Vagina (tissue), 2 donors: ENCODE measurements at places on chromosomes 13 and 19.
A peak's percentile ranks its signal among the peaks of the same experiment; 100 is the strongest.

DNA sequence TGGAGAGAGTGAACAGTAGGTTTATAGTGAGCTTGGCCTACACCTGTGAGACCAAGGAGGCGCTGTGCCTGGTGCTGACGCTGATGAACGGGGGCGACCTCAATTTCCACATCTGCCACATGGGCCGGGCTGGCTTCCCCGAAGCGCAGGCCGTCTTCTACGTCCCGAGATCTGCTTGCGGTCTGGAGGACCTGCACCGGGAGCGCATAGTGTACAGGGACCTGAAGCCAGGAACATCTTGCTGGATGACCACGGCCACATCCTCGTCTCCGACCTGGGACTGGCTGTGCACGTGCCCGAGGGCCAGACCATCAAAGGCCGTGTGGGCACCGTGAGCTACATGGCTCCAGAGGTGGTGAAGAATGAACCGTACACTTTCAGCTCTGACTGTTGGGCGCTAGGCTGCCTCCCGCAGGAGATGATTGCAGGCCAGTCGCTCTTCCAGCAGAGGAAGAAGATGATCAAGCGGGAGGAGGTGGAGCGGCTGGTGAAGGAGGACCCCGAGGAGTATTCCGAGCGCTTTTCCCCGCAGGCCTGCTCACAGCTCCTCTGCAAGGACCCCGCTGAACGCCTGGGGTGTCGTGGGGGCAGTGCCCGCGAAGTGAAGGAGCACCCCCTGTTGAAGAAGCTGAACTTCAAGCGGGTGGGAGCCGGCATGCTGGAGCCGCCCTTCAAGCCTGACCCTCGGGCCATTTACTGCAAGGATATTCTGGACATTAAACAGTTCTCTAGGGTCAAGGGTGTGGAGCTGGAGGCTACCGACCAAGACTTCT lies 139.0 kb downstream of the ZDHHC20 start:
- no peak for DNase-seq

DNA sequence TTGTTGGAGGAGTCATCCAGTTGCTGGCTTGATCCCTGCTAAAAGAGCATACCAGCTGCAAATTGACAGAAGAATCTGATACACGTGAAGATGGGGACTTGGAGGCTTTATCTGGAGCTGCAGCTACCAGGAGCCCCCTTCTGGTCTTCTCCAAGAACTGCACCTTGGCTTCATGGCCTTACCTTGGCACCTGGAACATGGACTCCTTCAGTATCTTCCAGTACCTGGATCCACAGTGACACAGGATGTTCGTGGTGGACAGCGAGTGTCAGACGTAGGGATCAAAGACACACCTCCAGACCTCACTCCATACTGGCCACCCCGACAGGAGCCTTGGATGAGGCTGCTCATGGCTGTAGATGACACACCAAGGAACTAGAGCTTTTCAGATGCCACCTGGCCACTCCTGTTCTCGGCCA lies 9.9 kb upstream of the ACSBG2 start:
- DNase-seq: no peak

DNA sequence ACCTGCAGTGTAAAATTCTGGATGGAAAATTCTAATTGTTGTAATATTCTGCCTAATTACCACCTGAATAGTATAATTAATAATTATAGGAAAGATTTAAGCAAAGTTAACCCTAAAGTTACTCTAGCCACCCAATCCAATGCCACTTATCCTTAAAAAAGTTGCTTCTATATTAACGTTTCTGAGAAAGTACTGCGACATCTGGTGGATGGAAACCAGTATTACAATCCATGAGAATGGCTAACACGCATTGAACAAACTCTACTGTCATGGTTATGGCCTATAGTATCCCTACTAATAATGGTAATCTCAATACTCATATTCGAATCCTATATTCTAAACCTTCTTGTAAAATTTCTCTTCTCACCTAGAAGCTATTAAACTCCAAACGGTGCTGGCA lies 1551.8 kb downstream of the SLITRK1 start:
- no peak for DNase-seq

- DNase-seq: peak; percentile 79
Observed at GRCh38 chr13:110213461-110214074, 93.4 kb downstream of the COL4A1 start.

- DNase-seq: no peak
Observed at GRCh38 chr19:38060331-38060730, 153.3 kb downstream of the SIPA1L3 start.

- no peak for DNase-seq
Observed at GRCh38 chr19:47186446-47187334, 44.3 kb downstream of the BBC3 start.

GRCh38 chr13:24203811-24204210 lies 43.3 kb downstream of the SPATA13 start:
- DNase-seq: no peak

GRCh38 chr13:55981381-55981780 lies 1159.3 kb upstream of the PRR20A start:
- no peak for DNase-seq

- no peak for DNase-seq
Observed at GRCh38 chr19:50489461-50490011, 12.9 kb upstream of the GARIN5A start.

DNA sequence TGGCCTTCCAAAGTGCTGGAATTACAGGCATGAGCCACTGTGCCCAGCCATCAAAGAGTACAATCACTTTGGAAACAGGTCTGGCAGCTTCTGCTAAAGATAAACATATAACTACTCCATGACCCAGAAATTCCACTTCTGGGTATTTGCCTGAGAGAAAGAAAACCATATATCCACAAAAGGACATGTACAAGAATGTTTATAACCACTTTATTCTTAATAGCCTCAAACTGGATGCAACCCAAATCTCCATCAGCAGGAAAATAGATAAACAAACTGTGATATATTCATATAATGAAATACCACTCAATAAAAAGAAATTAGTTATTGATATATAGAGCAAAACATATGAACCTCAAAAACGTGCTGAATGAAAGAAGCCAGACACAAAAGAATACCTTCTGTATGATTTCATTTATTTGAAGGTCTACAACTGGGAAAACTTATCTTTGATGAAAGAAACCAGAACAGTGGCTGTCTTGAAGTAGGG lies 40.5 kb downstream of the TEX26 start:
- DNase-seq: no peak
